T-helper 17 cell (primary cell): ENCODE measurements at places on chromosomes 13 and 19.

DNA sequence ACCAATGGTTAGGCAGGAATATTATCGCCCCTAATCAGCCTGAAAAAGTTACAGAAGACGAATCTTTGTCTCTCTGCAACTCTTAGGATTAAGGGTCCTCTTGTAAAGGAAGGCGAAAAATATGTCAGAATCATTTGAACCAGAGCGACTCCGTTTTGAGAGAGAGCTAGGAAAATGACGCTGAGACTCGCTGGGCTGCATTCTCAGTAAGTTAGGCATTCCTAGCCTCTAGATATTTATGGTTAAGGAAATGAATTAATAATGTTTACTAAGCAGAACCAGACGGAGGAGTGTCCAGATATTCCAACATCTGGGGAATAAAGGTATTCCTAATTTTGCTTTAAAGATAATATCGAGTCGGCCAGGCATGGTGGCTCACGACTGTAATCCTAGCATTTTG is 755 bp upstream of the ZNF726 start:
- DNase-seq: no peak
- H3K4me3 ChIP-seq: peak overlapping the region; percentile 90
- no peaks in the 10 kb centered on the region for H3K27me3 ChIP-seq
- no peaks in the 10 kb centered on the region for H3K36me3 ChIP-seq
- H3K27ac ChIP-seq: peak overlapping the region; percentile 76
- H3K4me1 ChIP-seq: peaks cover 2% of the 10 kb centered on the region

GRCh38 chr19:55690109-55690768 is 15.2 kb downstream of the EPN1 start:
- H3K4me1 ChIP-seq: peaks cover 5% of the 10 kb centered on the region
- H3K27ac ChIP-seq: no peak overlapping the region
- no peaks in the 10 kb centered on the region for H3K27me3 ChIP-seq
- no peak overlapping the region for H3K4me3 ChIP-seq

GRCh38 chr13:80161896-80162295 is 179.0 kb downstream of the SPRY2 start:
- no peaks in the 10 kb centered on the region for H3K36me3 ChIP-seq
- H3K27me3 ChIP-seq: no peaks in the 10 kb centered on the region
- H3K4me1 ChIP-seq: no peaks in the 10 kb centered on the region
- no peak overlapping the region for H3K27ac ChIP-seq
- H3K4me3 ChIP-seq: no peak overlapping the region

- no peak for DNase-seq
- H3K36me3 ChIP-seq: peaks cover 2% of the 10 kb centered on the region
- H3K4me1 ChIP-seq: peaks cover 3% of the 10 kb centered on the region
These were observed 68.2 kb downstream of the CDADC1 start for GRCh38 chr13:49315756-49316482.

DNA sequence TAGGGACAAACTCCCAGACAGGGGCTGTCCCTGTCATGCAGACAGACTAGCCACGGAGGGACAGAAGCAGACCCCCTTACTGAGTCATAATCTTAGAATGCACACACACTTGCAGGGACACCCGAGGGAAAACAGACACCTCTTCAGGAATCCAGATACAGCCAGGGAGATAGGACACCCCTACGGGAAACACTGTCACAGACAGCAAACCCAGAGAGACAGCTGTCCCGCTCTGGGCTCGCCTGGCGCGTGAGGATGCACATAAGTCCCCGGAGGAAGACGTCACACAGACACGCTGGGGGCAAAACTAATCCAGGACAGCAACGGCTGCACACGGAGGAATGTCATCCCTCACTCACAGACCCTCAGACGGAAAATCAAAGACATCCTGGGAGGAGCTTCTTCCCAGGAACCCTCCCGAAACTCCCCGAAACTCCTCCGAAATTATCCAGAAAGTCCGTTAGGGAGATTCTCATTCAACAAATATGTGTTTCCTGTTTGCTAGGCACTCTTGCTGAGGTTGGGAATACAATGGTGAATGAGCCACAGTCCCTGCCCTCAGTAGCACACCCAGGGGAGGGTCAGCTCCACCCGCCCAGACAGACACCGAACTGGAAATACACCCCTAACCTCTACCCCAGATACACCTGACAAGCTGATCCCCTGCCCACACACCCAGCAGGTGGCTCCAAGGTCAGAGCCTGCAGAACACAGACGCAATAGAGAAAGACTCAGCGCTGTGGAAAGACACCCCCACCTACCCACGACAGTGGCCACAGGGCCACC is 15.2 kb upstream of the TOMM40 start:
- peaks cover 2% of the 10 kb centered on the region for H3K36me3 ChIP-seq
- H3K4me1 ChIP-seq: peaks cover 17% of the 10 kb centered on the region
- no peak for DNase-seq
- peaks cover 9% of the 10 kb centered on the region for H3K27me3 ChIP-seq
- H3K4me3 ChIP-seq: no peak overlapping the region

DNA sequence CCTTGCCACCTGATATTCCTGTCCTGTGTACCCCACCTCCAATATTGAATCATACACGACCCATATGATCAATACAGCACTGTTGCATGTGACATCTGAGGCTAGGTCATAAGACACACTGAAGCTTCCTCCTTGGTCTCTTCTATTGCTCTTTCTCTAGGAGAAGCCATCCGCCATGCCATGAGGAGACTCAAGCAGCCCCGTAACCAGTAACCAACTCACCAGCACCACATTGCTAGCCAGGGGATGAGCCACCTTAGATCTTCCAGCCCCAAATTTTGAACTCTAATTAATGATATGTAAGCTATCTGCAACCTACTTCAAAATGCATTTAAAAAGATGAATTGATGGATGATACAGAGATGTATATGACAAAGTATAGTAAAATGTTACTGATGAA is 28.6 kb downstream of the ZNF557 start:
- H3K27ac ChIP-seq: peak overlapping the region; percentile 91
- no peaks in the 10 kb centered on the region for H3K27me3 ChIP-seq
- H3K4me1 ChIP-seq: peaks cover 8% of the 10 kb centered on the region

DNA sequence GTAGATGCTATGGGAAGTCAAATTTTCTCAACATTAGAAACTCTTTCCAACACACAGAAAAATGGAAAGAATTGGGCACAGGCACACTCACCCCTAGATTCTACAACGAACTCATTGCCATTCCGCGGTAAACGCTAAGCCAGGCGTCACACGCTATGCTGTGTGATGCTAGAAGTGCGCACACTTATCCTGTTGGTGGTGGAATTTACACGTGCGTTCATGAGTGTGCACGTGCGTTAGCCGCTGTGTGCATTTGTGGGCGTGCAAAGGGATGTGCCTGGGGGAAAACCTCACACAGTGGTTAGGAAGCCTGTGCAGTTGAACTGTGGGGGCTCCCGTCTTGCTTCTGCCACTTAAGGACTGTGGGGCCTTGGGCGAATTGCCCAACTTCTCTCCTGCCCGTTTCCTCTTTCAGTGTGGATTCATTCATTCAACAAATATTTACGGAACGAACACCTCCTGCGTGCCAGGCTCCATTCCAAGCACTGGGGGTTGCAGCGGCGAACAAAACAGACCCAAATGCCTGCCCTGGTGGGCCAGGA is 7.7 kb downstream of the NFILZ start:
- peaks cover 33% of the 10 kb centered on the region for H3K27me3 ChIP-seq
- H3K4me1 ChIP-seq: peaks cover 16% of the 10 kb centered on the region
- H3K27ac ChIP-seq: no peak overlapping the region
- no peak overlapping the region for H3K4me3 ChIP-seq
- peaks cover 3% of the 10 kb centered on the region for H3K36me3 ChIP-seq

GRCh38 chr19:12840091-12841079 is 2.1 kb downstream of the MAST1 start:
- DNase-seq: no peak
- H3K36me3 ChIP-seq: peaks cover 16% of the 10 kb centered on the region
- H3K4me1 ChIP-seq: peaks cover 34% of the 10 kb centered on the region
- peaks cover 77% of the 10 kb centered on the region for H3K27me3 ChIP-seq
- H3K4me3 ChIP-seq: peak overlapping the region; percentile 78

- no peak overlapping the region for H3K4me3 ChIP-seq
- H3K4me1 ChIP-seq: peaks cover 5% of the 10 kb centered on the region
- H3K27ac ChIP-seq: no peak overlapping the region
These were observed 106.8 kb downstream of the NHLRC3 start for GRCh38 chr13:39144941-39145533.

GRCh38 chr13:47216176-47216822 is 319.4 kb upstream of the HTR2A start:
- DNase-seq: no peak
- no peaks in the 10 kb centered on the region for H3K4me1 ChIP-seq
- no peak overlapping the region for H3K27ac ChIP-seq
- H3K36me3 ChIP-seq: no peaks in the 10 kb centered on the region
- no peak overlapping the region for H3K4me3 ChIP-seq

DNA sequence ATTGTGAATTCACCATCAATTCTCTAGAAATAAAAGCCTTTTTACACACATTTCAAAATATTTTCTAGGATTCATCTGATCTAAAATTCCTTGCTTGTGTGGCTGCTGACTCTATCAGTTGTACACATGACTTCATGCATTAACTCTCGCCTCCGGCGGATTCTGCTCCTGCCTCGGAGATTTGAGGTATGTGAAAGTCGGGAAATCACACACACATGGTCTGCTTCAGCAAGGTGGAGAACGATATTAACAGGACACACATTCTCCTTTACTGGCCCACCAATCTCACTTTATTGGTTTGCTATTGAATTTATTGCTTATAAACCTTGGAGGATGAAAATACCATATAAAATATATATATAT is 855.7 kb downstream of the SLITRK5 start:
- H3K27ac ChIP-seq: no peak overlapping the region
- no peaks in the 10 kb centered on the region for H3K36me3 ChIP-seq
- H3K27me3 ChIP-seq: no peaks in the 10 kb centered on the region
- no peaks in the 10 kb centered on the region for H3K4me1 ChIP-seq

DNA sequence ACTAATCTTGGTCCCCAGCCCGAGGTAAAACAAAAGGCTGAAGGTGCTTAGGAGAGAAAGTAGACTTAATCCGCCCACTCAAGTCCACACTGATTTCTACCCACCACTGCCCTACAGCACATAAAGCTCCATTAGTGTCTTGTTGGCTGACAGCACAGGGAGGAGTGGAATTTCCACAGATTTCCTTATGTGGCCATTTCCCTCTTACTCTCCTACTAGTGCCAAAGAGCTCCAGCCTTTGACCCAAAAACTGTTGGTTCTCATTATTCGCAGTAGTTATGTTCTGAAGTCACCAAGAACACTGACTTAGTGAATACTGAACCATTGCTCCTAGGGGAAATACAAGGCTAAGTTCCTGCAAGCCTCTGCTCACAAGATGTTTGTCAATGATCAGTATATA is 61.2 kb downstream of the RAB20 start:
- H3K27me3 ChIP-seq: peaks cover 21% of the 10 kb centered on the region
- H3K4me3 ChIP-seq: no peak overlapping the region
- no peak overlapping the region for H3K27ac ChIP-seq
- no peak for DNase-seq
- H3K4me1 ChIP-seq: no peaks in the 10 kb centered on the region

DNA sequence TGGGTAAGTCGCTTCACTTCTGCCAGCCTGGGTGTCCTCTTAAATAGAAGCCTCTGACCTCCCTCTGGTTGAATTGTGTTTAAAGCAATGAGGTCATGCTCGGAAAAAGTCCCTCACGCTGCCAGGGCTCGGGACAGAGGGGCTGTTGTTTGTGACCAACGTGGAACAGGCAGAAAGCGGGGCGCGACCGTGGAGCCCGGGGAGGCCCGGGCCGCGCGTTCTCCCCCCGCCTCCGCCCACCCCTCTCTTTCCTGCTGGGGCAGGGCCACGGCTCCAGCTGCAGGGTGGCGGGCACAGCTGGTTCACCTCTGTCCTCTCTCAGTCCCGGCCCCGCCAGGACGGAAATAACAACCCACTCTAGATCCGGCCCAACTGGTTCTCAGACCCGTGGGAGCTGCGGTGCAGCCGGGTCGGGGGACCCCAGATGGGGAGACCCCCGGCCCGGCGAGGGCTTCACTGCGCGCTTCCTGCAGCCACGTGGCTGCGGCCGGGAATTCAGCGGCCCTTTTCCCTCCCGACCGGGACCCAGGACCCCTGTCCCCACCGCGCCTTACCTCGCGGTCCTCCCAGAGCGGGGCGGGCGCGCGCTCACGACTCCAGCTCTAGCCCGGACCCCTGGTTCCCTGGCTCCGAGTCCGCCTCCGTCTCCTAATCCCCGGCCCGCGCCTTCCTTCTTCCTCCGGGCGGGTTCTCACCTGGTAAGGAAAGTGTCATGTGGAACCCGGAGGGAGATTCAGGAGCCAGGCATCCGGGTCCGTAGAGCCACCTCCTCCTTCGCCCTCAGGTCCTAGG is 1.9 kb downstream of the CDC42EP5 start:
- H3K27ac ChIP-seq: no peak overlapping the region
- H3K36me3 ChIP-seq: no peaks in the 10 kb centered on the region
- DNase-seq: no peak
- peaks cover 22% of the 10 kb centered on the region for H3K4me1 ChIP-seq
- peak overlapping the region; percentile 70 for H3K4me3 ChIP-seq

DNA sequence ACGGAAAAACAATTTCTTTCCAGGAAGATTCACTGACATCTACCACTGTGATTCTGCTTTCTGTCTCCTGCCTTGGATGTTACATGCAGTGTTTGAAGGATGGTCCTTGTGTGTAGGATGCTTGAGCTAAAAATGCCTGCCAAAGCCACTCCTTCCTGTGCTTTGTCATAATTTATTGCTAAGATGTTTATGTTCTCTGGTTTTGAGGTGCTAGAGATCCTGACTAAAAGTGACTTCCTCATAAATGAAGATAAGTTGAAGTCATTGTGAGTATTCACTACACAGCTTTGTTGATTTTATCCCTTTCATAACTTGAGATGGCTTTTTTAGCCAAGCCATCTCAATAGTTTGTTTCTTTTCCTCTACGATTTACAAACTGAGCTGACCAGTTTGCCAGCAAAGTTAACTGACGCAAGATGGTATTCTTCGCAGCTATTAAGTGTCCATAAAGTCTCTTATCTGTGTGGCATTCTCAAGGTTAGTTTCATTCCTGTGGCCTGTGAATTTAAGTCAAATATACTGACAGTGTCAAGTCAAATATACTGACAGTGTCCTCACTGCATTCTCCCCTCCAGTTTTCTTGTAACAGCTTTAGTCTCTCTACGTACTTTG is 15.7 kb upstream of the FBXL3 start:
- H3K27me3 ChIP-seq: no peaks in the 10 kb centered on the region
- H3K36me3 ChIP-seq: peaks cover 2% of the 10 kb centered on the region
- H3K4me3 ChIP-seq: no peak overlapping the region
- H3K4me1 ChIP-seq: peaks cover 9% of the 10 kb centered on the region
- peak overlapping the region; percentile 32 for H3K27ac ChIP-seq
- DNase-seq: no peak

DNA sequence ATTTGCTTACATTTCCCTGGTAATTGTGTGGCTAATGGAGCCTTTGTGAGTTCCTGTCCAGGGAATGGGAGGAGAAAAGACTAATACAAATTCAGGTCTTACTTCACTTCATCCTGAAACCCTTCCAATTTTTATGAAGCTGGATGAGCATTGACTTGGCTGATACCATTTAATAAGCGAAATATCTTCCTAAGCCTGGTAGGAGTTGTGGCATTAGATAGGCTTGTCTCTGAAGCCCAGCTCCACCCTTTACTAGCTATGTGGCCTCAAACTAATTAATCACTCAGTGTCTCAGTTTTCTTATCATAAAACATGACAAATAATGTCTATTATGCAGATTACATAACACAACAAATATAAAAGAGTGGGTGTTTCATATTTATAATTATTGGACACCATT is 106.3 kb downstream of the FGF9 start:
- H3K27me3 ChIP-seq: peaks cover 7% of the 10 kb centered on the region
- no peak for DNase-seq
- H3K4me3 ChIP-seq: no peak overlapping the region
- H3K27ac ChIP-seq: no peak overlapping the region

GRCh38 chr13:87622971-87623370 is 48.2 kb upstream of the SLITRK5 start:
- no peaks in the 10 kb centered on the region for H3K27me3 ChIP-seq
- no peak overlapping the region for H3K4me3 ChIP-seq
- H3K27ac ChIP-seq: no peak overlapping the region
- no peak for DNase-seq
- no peaks in the 10 kb centered on the region for H3K4me1 ChIP-seq
- no peaks in the 10 kb centered on the region for H3K36me3 ChIP-seq
